ENCODE measurements at places on chromosomes 13 and 19.
A peak's percentile ranks its signal among the peaks of the same experiment; 100 is the strongest.

DNA sequence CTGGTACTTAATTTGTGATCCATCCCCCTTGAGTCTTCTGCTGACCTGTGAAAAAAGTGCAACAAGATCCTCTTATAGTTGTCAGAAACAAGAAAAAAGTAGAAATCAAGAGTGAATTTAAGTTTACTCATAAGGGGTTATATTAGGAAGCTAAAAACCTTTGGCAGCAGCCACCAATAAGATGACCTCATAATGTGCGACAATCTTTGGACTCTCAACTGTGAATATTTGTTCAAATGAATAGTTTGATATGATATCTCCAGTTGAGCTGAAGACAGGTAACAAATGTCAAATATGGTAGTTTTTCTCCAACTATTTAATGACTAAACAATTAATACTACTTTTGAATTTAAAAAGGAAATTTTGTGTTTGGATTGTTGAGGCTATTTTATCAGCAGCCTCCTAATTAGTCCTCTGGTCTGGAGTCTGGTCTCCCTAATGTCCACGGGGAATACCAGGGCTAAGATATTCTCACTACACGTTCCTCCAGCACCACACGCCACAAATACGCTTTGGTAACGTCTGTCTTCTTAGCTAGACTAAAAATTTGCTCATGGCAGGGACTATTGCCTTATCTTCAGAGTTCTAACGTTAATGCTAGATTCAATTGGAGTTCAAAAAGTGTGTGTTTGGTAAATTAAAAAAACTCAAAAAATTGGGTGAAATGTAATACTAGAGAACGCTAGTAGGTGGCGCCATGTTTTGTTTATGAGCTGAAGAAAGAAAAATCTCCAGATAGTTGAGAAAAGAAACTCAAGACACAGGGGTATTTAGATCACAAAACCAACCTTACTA lies 51.0 kb upstream of the PDX1 start:
- no peak for DNase-seq

DNA sequence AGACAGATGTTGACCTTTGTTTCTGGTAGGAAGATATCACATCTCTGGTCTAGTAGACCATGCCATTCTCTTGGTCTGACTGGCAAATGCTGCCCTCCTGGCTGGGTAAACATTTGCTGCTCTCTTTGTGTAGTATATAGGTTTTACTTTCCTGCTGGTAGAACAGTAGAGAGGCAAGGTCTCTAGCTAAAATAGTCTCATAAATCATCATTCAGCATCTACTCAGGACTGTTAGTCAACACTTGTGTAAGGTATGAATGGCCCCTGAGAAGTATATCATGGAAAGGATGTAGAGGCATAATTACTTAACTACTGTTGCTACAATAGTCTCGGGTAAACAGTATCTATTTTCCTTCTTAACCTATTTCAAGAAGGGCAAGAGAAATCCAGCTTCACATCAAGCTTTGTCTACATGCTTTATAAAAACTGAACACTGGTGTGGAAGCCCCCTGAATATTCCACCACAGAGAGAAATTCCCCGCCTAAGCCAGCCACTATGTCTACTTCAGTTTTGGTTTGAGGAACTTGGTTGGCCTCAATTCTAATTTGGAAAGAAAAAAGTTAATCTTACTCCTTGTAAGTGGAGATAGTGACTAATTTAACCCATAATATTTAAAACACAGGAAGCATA lies 18.4 kb upstream of the MYCBP2 start:
- no peak for DNase-seq

GRCh38 chr13:99855526-99856420 lies 115.8 kb downstream of the ZIC5 start:
- no peak for DNase-seq

DNA sequence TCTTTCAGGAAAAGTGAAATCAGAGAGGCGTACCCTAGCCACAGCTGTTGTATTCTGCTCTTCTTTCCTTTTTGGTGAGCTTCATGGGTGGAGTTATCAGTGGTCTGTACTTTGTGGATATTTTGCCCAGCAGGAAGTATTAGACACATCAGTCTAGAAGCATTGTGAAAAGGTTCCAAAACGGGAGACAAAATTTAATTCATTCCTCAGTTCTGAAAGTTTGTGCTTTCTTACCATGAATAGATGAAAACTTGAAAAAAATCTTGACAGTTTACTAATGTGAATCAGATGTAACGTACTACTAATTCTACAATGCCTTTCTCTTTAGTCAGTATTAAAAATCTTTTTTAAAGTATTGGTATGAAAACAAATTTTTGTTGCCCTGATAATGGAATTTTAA lies 116.8 kb downstream of the DNAJC3 start:
- no peak for DNase-seq

DNA sequence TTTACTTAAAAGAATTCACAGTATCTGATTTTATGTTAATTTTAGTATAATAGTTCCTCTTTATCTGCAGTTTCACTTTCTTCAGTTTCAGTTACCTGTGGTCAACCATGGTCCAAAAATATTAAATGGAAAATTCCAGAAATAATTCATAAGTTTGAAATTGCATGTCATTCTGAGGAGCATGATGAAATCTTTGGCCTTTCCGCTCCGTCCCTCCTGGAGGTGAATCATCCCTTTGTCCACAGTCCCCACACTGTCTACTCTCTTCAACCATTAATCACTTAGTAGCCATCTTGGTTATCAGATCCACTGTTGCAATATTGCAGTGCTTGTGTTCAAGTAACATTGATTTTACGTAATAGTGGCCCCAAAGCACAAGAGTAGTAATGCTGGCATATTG lies 26.9 kb downstream of the SLITRK6 start:
- no peak for DNase-seq

DNA sequence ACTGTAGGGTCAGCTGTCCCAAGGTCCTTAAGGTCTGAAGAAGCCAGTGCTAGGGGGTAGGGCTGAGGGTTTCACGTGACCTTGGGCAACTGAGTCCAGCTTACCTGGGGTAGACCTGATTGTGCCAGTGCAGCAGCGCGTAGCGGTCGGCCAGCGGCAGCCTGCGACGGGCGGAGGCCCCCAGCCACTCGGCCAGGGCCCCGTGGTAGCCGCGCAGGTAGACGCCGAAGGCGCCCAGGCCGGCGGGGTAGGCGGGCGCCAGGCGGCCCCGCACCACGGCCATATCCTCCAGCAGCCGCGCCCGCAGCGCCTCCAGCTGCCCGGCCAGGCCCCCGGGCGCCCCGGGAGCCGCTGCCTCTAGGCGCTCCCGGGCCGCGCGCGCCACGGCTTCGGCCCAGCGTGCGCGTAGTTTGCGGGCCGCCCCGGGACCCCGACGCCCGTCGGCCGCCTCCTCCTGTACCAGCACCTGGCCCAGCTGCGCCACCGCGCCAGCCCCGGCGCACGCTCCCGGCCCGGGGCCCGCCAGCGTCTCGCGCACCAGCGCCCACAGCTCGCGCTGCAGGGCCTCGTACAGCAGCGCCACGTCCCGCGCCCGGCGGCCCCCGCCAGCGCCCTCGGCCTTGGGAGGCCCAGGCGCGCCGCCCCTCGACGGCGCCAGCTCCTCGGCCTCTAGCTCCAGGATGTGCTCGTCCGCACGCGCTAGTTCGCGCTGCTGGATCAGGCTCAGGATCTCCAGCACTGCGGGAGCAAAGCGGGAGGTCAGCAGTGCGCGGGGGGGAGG lies 10.9 kb downstream of the EXOC3L2 start:
- DNase-seq, result no peak

- no peak for DNase-seq
Measured at GRCh38 chr13:44540761-44541434, 35.2 kb downstream of the TSC22D1 start.

DNA sequence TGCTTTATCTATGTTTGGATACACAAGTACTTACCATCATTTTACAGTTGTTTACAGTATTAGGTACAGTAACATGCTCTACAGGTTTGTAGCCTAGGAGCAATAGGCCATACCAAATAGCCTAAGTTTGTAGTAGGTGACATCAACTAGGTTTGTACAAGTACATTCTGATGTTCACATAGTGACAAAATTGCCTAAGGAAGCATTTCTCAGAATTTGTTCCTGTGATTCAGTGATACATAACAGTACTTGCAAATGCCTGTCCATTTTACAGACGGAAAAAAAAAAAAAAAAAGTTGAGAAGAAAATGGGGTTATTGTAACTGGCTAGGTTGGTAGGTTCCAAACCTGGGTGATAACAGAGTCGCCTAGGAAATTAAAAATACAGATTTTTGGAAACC lies 13.6 kb downstream of the UFM1 start:
- no peak for DNase-seq

DNA sequence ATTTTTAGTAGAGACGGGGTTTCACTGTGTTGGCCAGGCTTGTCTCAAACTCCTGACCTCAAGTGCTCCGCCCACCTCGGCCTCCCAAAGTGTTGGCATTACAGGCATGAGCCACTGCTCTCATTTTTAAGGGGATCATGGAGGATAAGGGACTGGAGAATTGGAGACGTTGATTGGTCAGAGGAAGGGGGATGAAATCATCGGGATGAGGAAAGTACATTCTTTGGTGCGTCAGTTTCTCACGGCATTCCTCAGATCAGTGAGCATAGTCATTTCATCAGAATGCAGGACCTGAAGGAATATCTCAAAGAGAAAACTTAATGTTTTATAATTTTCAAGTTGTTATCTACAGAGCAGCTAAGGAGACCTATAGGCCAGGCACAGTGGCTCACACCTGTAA lies 14.0 kb downstream of the ZNF114 start:
- peak; percentile 90 for DNase-seq

- DNase-seq, result no peak
Measured at GRCh38 chr19:48591021-48591420, 15.5 kb upstream of the SPACA4 start.

GRCh38 chr13:46154136-46154801 lies 27.7 kb downstream of the LCP1 start:
- no peak for DNase-seq

DNA sequence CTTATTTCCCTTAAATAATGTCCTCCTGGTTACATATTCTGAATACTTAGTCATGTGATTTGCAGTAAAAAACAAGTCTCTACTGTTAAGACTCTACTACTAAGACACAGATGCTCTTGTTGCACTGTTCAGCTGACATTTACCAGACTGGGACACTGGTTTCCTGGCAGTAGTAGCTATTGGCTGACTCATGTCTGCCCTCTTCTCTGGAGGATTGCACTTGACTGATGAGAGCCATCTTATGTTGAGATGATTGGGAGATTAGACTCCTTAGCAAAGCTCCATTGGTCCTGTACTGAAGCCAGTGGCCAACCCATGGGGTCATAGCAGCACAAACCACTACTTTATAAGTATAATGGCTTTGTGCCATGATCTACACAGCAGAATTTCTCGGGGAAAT lies 1672.6 kb upstream of the PCDH20 start:
- DNase-seq, result no peak

GRCh38 chr13:37666036-37666435 lies 67.5 kb upstream of the POSTN start:
- DNase-seq, result no peak

DNA sequence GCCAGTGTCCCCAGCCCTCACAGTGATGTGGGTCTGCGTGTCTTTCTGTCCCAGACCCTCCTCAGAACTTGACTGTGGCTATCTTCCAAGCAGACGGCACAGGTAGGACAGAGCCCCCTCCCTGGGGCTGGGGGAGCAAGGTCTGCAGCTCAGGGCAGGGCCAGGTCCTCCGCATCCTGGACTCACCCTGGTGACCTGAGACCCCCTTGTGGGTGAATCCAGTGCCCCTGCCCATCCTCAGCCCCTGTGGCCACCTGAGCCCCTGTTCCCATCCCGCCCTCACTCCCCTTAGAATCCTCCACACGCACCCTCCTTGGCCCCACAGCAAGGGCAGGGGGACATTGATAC lies 39.0 kb upstream of the CD33 start:
- no peak for DNase-seq

DNA sequence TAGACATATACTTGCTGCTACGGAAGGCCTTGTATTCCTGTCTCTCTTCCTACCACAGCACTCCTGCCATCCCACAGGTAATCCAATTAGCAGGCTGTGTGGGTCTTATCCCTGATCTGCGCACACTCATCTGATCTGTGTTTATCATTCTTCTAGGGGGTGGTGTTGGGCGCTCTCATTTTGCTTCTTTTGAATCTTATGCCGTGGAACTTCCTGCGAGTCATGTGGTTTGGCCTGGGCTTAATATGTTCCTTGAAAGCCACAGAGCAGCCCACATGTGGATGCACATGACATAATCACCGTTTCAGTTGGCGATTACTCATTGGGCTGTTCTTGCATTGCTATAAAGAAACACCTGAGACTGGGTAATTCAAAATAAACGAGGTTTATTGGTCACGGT lies 7.5 kb downstream of the RASA3 start:
- DNase-seq, result no peak

DNA sequence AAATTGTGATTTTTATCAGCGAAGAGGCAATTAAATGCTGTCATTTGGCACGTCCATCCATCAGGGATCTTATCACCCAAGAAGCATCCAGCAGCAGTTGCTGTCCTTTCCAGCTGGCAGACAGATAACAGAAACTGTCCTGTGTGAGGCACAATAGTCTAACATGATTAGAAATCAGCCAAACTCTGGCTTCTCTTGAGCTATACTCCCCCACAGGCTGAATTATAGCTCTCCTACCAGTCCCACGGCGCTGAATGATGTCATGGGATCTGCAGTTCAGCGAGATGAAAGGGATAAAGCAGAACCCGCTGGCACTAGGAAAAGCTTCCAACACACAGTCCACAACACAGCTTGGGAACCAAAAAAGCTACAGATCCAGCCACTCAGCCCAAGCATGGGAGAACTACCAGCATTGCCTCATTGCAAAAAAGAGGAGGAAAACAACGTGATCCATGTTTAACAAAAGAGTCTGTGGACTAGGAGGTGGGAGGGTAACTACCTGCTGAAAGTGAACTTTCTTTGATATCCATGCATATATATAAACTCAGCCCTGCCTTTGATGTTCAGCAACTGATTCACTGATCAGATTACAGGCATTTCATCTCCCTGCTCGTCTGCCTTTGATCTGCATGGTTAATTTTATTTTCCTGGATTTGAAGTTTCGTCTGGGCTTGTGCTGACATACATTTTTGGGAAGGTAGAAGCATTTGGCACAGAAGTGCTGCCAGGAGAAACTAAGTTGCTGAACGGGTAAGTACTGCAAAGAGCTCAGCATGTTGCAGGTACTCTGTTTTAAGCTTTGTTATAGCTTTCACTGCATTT lies at the start of gene TNFRSF19:
Gene TNFRSF19 (plus strand): TSS at position 314 of the 822 bp plus-strand sequence. CDS start 19,772 bp downstream, outside the sequence.
- DNase-seq, result peak; percentile 64

DNA sequence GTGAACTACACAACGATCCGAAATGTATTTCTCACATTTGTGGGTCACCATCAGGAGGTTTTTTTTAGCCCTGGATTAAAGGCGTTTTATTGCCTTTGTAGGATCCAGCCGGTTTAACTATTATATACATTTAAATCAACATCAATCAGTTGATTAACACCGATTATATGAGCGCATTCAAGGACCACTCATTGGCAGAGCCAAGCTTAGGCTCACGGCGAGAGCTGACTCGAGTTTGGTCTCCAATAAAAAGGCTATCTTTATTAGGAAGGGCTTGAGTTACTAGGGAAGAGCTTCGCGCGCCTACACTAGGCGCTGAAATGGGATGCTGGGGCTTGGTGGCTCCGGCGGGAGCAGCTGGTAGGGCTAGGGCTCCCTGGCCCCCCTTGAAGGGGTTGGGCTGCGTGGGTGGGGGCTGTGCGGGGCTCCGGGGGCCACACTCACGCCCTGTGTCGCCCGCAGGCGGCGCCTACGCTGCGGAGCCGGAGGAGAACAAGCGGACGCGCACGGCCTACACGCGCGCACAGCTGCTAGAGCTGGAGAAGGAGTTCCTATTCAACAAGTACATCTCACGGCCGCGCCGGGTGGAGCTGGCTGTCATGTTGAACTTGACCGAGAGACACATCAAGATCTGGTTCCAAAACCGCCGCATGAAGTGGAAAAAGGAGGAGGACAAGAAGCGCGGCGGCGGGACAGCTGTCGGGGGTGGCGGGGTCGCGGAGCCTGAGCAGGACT lies 4.2 kb downstream of the PDX1 start:
- DNase-seq, result no peak

- DNase-seq, result no peak
Measured at GRCh38 chr13:24900507-24900906, 136.5 kb downstream of the RNF17 start.

Data from AG04449 (cell line).